ENCODE measurements at places on chromosomes 16 and 17.

DNA sequence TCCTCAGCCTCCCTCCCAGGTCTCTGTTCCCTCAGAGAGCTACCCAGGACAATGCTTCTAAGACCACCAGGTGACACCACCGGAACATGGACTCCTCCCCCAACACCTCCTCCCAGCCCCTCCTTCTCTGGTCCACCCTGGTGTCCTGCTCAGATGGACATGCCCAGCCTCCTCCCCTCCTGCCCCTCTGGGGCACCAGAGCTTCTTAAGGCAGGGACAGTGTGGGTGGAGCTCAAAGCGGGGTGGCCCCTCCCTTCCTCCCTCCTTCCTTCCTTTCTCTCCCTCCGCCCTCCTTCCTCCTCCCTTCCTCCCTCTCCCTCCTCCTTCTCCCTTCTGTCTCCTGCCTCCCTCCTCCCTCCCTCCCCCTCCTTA, 22.7 kb downstream of the TRPV3 start:
- DNase-seq: no peak

DNA sequence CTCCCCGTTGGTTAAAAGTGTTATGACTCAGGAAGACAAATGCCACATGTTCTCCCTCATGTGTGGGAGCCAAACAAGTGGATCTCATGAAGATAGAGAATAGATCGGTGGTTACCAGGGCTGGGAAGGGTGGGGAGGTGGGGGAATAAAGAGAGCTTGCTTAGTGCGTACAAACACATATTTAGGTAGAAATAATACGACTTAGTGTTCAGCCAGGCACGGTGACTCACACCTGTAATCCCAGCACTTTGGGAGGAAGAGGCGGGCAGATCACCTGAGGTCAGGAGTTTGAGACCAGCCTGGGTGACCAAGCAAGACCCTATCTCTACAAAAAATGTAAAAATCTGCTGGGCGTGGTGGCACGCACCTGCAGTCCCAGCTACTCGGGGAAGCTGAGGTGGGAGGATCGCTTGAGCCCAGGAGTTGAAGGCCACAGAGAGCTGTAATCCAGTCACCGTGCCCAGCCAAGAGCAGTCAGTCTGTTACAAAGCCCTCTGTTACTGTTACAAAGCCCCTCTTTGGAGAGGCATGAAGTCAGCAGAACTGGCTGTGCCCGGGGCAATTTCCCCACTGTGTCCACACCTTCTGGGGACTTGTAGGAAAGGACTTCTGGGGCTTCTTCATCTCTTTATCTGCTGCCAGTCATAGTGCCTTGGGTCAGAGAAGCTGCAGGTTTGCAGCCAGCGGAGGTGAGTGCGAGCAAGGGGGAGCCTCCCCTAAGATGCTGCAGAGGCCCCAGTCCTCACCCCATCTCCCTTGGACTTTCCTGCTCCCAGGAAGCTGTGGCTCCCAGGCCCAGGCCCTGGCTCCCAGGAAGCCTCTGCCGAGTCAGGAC, 4.3 kb upstream of the ALDH3A1 start:
- no peak for DNase-seq

DNA sequence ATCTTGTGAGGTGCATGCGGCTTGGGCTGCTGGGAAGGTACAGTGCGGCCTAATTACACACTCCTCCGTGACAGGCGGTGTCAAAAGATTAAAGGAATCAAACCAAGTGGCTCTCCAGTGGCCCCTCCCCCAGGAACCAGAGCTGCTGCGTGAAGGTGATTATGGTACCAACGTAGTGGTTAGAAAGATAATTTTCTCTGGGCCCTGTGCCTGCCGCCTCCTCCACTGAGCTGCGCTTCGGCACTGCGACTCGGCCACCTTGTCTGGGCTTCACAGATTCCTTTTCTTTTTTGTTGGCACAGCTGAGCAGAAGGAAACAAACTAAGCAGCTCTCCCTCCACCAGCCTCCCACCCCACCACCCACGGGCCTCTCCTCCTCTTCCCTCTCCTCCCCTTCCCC, 113.2 kb upstream of the SDK2 start:
- DNase-seq: no peak

GRCh38 chr17:81084680-81085419, 49.9 kb downstream of the BAIAP2 start:
- DNase-seq: no peak

All from activated T-helper 9 cell treated with anti-CD3 and anti-CD28 coated beads, Interleukin-2, amount 50 U/mL, for 16 hours (primary cell).